ENCODE measurements at places on chromosomes 7 and 10.

- DNase-seq, result no peak
Measured at GRCh38 chr10:4111643-4112042, 326.6 kb upstream of the KLF6 start.

DNA sequence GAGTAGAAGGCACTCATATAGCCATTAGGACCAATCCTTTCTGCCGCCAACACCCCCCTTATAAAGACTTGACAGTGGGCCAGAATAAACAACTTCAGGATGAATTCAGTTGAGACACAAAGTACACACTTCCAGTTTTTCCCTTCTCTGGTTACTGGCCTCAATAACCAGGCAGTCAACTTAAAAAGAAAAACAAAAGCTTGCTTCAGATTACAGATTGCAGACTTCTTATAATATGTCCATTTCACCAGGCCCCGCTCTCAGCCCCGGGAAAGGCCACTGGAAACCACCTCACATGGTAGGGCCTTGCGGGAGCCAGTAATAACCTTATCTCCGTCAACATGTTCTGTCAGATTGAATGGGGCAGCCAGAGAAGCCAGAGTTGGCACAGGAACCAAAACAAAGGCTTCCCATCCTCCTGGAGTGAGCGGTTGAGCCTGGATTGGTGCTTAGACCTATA lies 108.8 kb downstream of the EGFR start:
- no peak for DNase-seq

DNA sequence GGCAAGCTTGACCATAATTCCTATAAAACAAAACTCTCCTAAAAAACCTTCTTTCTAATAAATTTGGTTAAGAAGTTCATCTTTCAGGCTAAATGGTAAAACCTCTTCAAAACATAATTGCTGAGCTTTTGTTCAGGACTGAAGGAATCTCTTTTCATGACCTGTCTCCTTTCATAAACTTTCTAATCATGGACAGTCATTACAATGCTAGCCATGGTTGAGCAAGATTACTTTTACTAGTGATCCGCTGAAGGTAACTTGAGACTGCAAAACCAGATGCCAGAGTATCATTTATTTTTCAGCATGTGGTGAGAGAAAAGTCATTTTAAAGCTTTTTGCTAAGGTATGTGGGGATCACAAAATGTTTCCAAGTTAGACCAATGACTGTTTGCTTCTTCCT lies 186.4 kb upstream of the RHOBTB1 start:
- no peak for DNase-seq

DNA sequence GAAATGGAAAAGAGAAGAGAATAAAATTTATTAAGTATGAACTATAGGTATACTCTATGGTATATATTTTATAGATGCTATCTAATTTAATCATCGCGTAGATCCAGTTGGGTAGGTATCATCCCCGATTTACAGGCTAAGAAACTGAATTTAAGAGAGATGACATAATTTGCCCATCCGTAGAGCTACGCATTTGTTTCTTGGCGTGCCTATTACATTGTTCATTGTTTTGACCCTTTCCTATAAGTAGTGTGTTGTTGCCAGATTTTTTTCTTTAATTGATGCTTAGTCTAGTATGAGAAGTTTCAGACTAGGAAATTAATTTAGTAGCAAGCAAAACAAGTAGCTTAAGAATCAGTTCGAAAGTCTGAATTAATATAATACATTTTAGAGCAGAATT lies 205.7 kb upstream of the NPSR1 start:
- no peak for DNase-seq

DNA sequence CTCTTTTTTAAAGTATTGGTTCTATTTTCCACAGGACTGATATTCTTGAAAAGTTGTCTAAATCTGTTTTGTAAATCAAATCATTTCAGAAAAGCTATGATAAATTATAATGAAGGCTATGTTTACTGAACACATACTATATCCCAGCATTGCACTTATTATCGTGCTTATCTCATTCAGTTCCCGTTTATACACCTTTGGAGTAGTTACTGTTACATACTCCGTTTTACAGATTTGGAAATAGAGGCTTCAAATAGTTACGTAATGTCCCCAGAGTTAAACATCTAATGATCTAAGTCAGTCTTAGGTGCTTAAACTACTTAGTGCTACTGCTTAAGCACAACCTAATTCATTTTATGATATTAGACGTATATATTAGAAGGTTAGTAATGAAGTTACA lies 1.2 kb downstream of the NUP205 start:
- no peak for DNase-seq

DNA sequence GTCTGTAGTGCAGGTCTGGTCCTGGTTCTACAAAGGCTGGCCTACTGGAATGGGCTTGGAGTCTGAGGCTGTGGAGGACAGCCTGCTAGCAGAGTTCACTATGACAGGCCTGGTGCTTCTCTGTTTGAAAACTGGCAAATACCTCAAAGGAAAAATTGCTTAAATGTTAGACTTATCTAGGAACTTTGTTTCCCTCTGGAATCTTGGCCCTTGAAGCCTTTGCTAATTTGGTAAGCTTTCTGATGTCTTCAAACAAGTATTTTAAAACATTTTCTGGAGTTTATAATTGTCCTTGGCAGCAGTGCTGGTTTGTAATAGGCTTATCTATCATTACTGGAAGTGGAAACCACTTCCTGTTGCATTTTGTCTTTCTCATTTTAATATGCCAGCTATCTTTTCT lies 139.7 kb downstream of the TMEM26 start:
- no peak for DNase-seq

Data from SK-MEL-5 (cell line).